ENCODE measurements at places on chromosomes 3 and 15.
A peak's percentile ranks its signal among the peaks of the same experiment; 100 is the strongest.

DNA sequence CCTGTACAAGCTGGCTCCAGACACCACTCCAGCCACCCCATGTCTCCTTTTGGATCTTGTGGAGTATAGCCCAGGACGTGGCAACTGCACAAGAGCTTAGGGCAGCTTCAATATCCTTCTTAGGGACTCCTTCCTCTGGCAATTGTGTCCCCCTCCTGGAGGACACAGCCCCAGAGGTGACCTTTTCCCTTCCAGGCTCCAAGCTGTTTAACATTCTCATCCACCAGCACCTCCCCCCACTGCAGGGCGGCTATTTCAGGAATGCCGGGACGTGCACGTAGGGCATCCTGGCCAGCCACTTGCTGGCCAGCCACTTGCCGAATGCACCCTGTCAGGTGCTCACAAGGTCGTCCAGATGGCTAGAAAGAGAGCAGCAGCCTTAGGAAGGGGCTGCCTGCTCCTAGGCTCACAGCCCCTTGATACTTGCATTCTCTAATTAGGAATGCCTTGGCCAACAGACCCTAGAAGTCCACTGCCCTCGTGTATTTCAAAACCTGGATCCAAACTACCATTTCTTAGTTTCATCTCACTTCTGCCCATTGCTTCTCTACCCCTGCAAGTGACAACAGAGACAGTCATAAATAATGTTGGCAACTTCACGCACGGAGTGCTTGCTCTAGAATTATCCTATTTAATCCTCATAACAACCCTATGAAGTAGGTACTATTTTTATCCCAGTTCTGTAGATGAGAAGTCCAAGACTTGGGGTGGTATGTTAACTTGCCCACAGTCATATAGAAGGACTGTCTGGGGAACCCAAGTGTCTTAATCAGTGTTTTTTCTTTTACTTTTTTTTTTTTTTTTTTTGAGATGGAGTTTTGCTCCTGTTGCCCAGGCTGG lies 24.5 kb upstream of the IDH2 start:
- DNase-seq = no peak

- DNase-seq = no peak
Measured at GRCh38 chr3:128697341-128697740, 28.6 kb upstream of the RAB7A start.

DNA sequence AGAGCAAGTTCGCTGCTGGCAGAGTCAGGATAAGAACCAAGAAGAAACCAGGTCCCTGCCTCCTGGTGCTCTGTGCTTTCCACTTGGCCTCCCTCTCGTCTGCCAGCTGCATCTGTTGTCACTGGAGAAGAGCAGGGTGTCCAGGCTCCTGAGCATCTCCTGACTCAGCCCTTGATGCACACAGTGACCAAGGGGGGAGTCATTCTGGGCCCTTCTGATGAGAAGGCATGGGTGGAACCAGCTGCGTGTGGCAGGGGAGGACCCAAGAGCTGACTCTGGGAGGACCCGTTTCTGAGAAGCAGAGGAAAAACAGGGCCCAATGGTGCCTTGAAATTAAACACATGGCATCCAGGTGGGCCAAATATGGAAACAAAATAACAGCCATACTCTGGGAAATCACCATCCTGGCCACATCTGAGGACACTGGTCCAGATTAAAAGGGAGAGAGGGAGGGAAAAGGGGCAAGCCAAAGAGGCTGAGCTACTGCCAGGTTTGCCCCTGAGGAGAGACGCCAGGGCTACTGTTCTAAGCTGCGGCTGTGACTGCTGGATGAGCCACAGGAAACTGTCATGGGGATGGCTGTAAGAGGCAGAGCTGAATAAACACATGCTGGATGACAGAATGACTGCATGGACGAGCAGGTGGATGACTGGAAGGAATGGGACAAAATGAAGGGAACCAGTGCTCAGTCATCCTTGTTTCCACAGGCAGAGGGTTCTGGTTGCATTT lies 58.1 kb upstream of the CA12 start:
- DNase-seq = no peak

DNA sequence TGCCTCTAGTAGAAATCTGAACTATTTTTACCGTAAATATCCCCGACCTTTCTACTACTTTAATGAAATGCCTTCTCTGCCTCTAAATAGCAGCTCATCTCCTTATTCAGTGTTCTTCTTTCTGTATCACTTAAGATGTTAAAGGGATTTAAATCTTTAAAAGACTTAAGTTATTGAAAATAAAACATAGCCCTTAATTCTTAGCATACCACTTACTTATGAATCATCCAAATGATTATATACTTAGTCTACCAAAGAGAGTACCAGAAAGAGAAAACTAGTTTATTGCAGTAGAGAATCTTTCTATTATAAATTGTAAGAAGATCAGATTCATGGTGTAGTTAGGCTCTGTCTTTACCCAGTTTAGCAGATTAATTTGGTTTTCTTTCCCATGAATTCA lies 802.0 kb downstream of the TBL1XR1 start:
- no peak for DNase-seq

- no peak for DNase-seq
Measured at GRCh38 chr3:16606398-16606797, 1.2 kb upstream of the DAZL start.

GRCh38 chr3:129892486-129892856 lies 1.0 kb downstream of the TMCC1 start:
- DNase-seq = peak; percentile 17

DNA sequence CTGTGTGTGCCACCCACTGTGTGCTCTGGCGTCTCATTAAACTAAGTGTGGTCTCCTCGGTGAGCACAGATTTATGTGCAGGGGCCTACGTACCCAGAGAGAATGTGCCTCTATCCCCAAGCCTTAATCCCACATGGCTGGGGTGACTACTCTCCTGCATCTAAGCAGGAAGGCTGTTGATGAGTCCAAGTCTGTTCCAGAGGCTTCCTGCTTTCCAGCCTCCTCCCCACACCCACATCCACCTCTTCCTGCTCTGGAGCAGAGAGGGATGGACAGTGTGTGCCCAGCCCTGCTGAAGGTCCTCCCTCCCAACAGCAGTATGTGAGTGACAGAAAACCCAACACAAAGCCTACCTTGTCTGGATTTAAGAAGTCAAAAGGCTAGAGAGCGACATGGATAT lies 38.8 kb upstream of the BCL2L10 start:
- no peak for DNase-seq

- no peak for DNase-seq
Measured at GRCh38 chr15:35491999-35492398, 54.0 kb downstream of the DPH6 start.

GRCh38 chr3:165040186-165040585 lies 38.1 kb downstream of the SI start:
- no peak for DNase-seq

DNA sequence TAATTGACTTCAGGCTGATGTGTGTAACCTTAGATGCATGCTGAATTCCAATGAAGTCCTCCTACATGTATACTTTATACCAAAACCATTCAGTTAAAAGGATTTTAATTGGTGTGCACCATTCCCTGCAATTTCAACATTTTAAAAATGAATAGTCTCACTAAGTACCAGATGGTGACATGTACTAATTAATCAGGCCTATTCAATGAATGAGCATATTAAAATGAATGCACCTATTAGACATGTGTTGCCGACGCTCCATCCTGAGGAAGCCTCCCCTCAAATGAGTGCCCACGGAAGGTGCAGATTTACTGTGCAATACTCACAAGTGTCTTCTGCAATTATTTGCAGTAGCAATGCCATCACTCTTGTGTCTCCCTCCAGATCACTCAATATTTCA lies 124.7 kb upstream of the TSPAN3 start:
- DNase-seq = no peak

- DNase-seq = peak; percentile 48
Measured at GRCh38 chr15:77187751-77188464, 117.0 kb upstream of the TSPAN3 start.

DNA sequence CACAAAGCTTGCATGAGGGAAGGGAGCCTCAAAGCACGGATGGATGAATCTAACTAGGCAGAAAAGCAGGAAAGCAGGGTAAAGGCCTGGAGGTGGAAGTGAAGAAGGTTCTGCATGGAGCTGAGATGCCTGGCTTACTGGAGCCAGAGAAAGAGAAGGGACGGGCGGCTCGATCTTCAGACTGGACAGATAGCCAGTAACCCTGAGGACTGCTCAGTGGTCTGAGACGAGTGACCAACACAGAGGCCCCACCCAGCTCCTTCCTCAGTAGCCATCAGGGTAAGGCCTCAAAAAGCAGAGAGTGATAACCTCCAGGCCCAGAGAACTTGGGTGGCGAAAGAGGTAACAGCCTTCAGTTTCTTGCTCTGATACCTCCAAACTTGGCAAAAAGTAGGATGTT lies 6.4 kb downstream of the CLN6 start:
- no peak for DNase-seq

Data from natural killer cell (primary cell).